ENCODE measurements at places on chromosomes 13 and 19.
A peak's percentile ranks its signal among the peaks of the same experiment; 100 is the strongest.

DNA sequence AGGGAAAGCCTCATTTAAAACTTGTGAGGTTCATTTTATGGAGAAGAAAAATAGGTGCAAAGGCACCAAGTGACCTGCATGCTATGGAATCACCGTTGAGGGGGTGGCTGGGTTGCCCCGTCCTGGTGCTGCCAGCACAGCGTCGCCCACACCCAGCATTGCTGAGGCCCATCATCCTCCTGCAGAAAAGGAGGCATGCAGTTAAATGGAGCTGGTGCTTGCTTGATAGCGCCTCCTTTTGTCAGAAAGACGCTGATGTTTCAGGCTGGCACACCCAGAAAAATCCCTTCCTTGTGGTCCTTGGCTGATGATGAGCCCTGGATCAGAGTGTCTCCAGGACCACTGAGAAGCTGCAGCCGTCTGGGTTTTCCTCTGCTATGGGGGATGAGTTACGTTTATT, 36.9 kb downstream of the DHRS12 start:
- DNase-seq, result no peak

DNA sequence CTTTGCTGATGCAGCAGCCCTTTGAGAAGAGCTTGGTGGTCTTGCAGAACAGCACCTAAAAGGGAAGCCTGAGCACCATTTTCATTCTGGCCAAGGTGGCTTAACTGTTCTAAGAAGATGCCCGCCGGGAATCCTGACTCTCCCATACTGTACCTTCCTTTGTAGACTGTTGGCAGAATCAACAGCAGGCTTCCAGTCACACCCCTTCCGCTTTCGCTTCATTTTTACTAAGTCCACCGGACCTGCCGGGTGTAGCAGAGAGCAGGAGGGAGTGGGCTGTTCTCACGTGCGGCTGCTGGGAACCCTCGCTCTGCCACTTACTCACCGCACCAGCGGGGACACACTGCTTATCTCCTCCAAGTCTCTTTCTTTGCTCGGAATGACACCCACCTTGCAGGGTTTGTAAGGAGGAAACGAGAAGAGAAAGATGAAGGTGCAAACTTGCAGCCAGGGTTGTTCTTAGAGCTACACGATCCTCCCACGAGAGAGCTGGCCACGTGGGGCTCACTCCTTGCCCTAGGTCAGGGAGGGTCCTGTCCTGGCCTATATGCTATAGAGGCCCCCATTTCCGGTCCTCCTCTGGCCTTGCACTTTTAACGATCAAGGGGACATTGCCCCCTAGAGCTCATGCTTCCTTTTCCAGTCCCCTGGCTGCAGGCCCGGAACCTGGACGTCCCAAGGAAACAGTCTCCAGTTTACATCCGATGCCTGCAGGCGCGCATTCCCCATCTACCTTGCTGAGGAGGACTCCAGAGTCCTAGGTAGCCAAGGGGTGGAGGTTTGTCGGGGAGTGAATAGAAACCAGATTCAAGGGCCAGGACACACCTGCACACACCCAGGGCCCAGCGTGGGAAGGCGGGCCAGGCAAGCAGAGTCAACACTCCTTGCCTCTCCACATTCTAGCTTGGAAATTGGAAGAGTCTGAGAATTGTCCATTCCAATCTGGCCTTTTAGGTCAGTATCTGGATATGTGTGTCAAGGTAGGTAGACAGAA, 453.6 kb downstream of the IRS2 start:
- DNase-seq, result no peak

DNA sequence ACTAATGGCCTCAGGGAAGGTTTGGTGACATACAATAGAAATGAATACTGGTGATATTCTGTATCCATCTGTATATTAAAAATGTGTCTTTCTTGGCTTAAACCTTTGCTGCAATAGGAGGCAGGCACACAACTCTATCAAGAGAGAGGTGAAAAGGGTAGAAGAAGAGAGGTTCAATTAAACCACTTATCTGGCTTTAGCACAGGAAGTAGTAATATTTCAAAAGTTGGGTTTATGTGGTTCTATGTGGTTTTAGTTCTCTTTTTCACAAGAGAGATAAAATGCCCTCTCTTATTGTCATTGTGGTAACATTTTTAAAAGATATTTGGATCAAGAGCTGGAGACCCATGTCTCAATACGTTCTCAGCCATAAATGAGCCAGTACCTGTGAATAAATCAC, 146.2 kb upstream of the FNDC3A start:
- DNase-seq, result no peak

- no peak for DNase-seq
These were observed 734 bp upstream of the SERTAD3 start for GRCh38 chr19:40444825-40445312.

DNA sequence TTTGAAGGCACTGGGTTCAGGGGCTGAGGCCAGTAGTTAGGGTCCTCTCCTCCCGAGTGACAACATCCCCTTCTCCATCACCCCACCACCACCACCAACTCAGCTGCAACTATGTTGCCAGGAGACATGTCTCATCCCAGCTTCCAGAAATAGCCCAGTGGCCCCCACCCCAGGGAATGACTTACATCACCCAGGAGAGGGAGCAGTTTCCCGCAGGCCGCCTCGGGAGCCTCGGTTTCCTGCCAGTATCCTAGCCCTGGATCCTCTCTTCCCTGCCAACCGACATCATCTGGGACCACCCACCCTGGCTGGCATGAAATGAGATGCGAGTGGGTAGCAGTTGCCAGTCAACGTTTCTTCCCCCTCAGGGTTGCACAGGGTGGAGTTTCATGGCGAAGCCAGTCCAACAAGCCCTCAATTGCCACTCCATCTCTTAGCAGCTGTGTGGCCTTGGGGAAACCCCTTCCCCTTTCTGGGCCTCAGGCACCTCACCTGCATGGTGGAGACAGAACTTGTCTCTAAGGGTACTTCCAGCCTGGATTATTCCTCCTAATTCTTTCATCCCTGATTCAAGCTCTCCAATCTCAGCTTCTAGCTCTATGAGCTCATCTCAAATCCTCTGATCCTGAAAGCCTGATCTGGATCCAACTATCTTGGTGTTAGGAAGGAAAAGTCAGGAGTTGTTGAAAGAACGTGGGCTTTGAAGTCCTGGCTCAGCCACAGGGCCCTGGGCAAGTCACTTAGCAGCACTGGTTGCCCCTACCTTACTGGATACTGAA, 3.9 kb upstream of the GSK3A start:
- DNase-seq, result peak; percentile 20

GRCh38 chr13:106499896-106500295, 35.6 kb downstream of the EFNB2 start:
- no peak for DNase-seq

- DNase-seq, result no peak
These were observed 15.5 kb downstream of the BTBD2 start for GRCh38 chr19:1999856-2000515.

- no peak for DNase-seq
These were observed 9.1 kb downstream of the ZNF653 start for GRCh38 chr19:11496391-11497163.

GRCh38 chr13:99859178-99860177, 112.1 kb downstream of the ZIC5 start:
- no peak for DNase-seq

DNA sequence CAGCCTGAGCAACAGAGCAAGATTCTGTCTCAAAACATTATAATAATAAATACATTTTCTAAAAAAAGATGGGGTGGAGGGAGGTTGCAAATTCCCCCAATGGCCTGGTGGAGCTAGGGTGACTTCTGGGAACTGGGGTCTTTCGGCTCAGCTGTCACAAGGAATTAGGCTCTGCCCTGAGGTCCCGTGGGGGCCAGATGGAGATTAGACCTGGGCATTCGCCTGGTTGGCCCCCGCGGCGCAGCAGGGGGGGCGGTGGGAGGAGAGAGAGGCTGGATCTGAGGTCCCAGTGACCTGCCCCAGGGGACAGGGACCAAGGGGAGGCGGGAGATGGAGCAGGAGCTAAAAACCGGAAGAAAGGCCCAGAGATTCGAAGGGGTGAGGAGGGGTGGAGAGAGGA, 14.8 kb downstream of the FUT6 start:
- no peak for DNase-seq

DNA sequence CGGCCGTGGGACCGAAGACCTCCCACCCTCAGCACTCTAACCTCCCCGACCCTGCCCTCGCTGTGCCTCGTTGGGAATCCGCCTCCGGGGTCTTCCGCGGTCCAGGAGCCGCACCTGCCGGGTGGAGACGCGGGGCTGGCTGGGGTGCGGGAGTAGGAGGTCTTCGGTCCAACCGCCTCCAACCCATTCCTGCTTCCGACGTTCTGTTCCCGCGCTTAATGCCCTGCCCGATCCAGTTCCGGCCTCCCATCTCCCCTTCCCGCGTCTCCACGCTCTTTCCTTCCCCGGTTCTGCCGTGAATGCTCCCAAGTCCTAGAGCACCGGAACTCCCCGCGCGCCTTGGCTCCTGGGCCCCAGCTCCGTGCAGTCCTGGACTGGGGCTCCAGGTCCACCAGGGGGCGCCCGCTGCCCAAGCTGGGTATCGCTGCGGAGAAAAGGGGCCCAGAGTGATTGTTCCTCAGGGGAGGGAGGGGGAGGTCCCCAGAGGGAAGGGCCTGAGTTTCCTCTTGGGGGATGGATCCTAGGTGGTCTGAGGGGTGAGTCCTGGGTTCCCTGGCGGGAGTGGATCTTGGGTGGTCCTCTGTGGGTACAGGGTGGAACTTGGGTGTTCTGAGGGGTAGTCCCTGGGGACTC, 14.1 kb upstream of the TNFSF9 start:
- peak; percentile 65 for DNase-seq

DNA sequence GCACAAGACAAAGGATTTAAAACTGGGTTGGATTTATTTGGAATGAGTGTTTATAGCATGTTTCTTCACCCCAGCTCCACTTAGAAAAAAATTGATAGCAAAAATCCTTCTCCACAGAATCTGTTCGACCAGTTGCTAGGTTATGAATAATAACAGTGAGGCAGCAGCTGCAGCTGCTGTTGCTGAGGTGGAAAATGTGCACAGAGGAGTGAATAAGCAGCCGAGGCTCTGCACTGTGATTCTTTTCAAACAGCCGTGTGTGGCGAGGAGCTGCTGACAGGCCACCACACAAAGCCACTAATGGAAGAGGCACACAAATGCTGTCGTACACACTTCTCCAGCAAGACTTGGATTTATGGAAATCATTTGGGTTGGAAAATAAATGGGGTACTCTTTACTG, 6.4 kb upstream of the RASL11A start:
- peak; percentile 74 for DNase-seq

GRCh38 chr13:84377106-84377505, 494.8 kb upstream of the SLITRK1 start:
- no peak for DNase-seq

GRCh38 chr13:27667946-27668345, 46.3 kb downstream of the POLR1D start:
- no peak for DNase-seq

DNA sequence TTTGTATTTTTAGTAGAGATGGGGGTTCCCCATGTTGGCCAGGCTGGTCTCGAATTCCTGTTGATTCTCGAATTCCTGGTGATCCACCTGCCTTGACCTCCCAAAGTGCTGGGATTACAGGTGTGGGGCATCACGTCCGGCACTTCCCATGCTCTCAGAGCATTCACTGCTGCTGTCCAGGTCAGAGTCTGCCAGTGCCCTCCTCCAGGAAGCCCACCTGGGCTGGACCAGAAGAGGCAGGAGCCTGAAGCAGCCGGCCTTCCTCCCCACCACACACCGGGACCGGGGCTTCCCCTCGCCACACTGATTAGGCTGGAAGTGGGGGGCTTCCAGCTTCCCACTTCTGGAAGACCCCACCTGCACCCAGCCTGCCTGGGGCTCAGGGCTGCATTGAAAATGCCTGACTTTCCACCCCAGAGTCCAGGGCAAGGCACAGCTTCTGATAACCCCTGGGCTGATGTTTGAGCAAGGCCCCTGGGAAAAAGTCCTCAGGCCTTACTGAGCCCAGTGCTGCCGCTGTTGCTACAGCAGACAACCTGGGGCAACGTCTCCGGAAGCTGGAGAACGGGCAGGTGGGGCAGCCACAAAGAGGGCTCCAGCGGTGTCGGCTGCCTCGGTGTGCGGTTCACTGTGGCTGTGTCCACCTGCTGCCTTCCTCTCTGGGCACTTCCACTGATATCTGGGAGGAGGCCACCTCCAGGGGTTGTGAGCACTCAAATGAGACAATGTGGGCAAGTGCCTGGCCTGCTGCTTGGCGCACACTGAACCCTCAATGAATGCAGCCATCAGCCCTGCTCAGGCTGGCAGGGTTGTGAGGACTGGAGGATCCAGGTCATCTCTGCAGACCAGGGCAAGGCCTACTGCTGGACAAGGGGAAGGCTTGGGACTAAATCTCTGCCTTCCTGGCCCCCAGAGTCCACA, 22.6 kb downstream of the CEBPA start:
- no peak for DNase-seq

- DNase-seq, result no peak
These were observed 792.0 kb downstream of the UQCRFS1 start for GRCh38 chr19:28420811-28421550.

- DNase-seq, result peak; percentile 24
These were observed at the start of gene WTIP for GRCh38 chr19:34480971-34481841. Gene WTIP (plus strand): TSS chr19:34481758. CDS start chr19:34481975, 217 bp downstream.

DNA sequence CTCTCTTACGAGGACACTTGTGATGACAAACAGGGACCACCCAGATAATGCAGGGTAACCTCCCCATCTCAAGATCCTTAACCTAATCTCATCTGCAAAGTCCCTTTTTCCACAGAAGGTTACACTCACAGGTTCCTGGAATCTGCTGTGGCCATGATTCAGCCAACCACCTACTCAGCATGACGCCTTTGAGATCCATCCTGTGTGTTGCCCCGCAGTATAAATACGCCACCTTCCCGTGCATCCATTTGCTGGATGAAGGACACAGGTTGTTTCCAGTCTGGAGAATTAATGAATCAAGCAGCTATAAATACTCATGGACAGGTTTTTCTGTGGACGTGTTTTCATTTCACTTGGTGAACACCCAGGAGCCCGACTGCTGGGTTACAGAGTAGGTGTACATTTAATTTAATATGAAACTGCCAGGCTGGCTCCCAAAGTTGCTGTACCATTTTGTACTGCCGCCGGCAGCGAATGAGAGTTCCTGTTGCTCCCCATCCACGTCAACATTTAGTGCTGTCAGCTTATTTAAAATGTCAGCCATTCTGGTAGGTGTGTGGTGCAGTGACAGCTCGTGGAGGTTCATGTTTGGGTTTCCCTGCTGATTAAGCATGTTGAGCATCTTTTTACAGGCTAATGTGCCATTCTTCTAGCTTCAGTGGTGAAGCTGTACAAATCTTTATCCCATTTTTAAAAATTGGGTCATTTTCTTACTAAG, 40.2 kb downstream of the ELL start:
- no peak for DNase-seq

- DNase-seq, result no peak
These were observed 8.0 kb downstream of the VSIG10L start for GRCh38 chr19:51333836-51334460.

DNA sequence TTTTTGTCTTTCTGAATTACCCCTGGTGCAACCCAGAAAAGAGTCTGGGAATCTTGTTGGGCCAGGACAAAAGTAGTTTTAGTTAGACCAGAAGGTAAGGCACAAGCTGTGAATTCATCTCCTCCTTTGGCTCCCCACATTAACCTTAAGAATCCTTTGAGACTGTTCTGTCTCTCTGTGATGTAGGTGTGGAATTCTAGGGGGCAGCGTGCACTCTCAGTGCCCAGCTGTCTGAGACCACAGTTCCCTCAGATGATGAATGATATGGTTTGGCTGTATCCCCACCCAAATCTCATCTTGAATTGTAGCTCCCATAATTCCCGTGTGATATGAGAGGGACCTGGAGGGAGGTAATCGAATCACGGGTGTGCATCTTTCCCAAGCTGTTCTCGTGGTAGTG, 43.9 kb downstream of the ZNF506 start:
- DNase-seq, result no peak

GRCh38 chr13:69956839-69957238, 150.8 kb upstream of the ATXN8OS start:
- no peak for DNase-seq

GRCh38 chr19:6800991-6801484, 28.5 kb downstream of the VAV1 start:
- no peak for DNase-seq

GRCh38 chr19:49224879-49225278, 67.3 kb downstream of the TRPM4 start:
- peak; percentile 2 for DNase-seq
